ENCODE measurements at places on chromosomes 1 and 21. TPM values are rescaled to one million over a fixed set of nuclear protein-coding genes. Genes with fewer than 3 reads are reported as not detected.

GRCh38 chr1:226637147-226637935, 88.8 kb downstream of the STUM start:
- DNase-seq, result no peak

DNA sequence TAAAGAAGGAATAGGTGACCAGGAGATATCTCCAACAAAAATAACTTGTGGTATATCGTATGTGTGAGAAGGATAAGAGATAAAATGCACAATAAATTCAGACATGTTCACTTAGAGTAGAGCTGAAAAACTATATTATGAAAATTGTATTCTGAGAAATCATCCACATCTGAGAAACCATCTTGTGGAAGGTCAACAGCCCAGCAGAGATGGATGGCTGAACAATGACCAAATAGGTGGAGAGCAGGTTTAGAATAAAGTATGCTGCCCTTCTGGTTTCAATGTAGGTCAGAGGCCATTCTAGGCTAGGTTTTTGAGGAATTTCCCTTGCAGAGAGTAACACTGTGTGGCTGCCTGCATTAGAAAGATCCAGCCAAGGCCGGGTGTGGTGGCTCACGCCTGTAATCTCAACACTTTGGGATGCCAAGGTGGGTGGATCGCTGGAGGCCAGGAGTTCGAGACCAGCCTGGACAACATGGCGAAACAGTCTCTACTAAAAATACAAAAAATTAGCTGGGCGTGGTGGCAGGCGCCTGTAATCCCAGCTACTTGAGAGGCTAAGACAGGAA, 8.8 kb upstream of the UAP1 start:
- no peak for DNase-seq

DNA sequence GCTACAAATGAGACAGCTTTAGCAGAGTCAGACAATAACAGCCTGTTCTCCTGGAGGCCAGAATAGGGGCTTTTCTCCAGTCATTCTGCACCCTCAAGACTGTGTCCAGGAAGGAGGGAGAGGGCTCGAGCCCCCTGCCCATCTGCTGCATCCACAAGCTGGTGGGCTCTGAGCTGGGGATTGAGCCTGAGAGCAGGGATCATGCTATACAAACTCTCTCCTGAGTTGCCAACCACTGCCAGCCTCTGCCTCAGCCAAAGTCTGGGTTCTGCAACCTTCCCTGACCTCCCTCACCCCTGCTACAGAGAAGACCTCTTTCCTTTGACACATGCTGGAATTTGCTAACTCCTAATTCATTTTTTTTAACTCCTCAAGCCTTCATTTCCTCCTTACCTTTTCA, 14.8 kb upstream of the PPM1J start:
- no peak for DNase-seq

- no peak for DNase-seq
Observed at GRCh38 chr1:5617179-5617520, 375.1 kb downstream of the NPHP4 start.

- DNase-seq, result no peak
Observed at GRCh38 chr1:59063501-59063900, 233.4 kb upstream of the FGGY start.

- peak; percentile 88 for DNase-seq
Observed at GRCh38 chr1:234544087-234544579, 65.2 kb upstream of the TARBP1 start.

GRCh38 chr1:170536924-170537551, 5.1 kb downstream of the GORAB start:
- DNase-seq, result no peak

DNA sequence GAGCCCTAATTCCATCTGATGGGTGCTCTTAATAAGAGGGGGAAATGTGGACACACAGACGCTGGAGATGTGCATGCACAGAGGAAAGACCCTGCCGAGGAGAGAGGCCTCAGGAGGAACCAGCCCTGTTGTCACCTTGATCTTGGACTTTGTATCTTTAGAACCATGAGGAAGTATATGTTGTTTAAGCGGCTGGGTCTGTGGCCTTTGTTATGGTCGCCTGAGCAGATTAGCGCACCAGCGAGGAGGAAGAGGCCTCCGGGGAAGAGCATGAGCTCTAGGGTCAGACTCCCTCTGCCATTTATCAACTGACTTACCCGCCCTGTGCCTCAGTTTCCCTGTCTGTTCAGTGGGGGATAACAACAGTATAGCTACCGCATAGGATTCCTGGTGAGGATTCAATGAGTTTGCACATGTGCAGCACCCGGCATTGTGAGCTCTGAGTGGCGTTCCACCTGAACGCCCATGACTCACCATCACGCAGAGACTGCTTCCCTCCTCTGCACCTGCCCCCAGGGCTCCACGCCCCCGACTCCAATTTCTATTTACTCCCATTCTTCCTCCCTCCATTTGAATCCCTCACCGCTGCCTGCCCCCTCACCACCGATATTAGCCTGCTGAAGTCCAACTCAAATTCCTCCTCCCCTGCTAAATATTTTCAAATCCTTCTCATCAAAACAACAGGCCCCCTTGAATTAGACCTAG, 67.2 kb downstream of the ATP5PO start:
- no peak for DNase-seq

- DNase-seq, result no peak
Observed at GRCh38 chr1:94621395-94621794, 79.8 kb upstream of the F3 start.

DNA sequence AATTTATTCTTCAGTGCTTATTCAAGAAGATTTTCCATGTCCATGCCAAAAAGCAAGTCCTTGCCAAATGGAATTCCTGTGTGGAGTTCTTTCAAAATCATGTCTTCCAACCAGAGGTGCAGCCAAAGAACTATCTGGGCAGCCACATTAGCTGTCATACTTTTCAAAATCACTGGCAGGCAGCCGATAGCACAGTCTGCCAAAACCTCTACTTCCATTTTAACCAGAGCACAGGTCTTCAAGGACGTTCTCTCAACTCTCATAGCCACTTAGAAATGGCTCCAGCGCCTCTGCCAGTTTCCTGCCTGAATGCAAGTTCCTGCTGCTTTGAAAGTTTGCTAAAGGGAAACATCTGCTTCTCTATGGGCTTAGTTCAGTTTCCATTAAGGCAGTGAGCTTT, 975.7 kb upstream of the ADGRL4 start:
- DNase-seq, result no peak

GRCh38 chr1:173268786-173269277, 61.7 kb upstream of the TNFSF4 start:
- no peak for DNase-seq

DNA sequence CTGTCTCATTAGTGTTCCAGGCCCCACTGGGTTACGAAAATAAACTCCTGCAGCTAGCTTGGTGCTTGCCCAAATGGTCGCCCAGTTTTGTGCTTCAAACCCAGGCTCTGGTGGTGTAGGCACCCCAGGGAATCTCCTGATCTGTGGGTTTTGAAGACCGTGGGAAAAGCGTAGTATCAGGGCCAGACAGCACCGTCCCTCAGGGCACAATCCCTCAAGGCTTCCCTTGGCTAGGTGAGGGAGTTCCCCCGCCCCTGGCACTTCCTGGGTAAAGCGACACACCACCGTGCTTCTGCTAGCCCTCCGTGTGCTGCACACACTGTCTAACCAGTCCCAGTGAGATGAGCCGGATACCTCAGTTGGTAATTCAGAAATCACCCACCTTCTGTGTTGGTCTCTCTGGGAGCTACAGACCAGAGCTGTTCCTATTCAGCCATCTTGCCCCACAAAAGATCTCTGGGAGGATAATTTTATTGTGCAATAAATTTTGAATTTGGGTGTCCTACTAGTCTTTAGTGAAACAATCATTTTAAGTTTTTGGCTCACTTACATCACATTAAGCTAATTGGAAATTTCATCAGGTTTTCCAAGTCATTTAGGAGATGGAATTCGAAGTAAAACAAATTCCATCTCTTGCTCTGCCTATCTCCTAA, 9.4 kb upstream of the SLC25A24 start:
- no peak for DNase-seq

GRCh38 chr1:16064536-16065268, 8.7 kb downstream of the FAM131C start:
- DNase-seq, result no peak

DNA sequence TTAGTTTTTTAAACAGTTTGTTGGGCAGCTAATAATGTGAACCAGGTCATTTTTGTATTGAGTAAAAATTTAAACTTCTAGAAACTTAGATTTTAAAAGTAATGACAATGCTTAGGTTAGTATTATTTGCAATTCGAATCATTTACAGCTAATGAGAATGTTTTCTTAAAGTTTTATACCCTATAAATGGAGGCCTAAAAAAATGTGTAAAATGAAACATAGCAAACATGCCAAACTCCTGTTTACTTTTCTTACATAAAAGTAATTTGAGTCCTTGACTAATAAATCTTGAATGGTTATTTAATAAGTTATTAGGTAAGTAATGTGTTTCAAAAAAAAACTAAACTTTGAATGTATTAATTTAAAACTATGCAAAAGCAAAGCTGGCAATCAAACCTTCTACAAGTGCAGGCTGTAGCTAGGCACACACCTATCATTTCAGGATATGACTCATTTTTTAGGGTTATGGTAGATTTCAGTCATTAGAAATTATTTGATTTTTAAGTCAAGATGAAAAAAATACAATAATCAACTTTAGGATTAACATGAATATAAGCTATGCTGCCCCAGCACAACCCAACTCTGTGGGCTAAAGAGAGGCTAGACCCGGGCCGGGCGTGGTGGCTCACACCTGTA, 41.5 kb downstream of the CLSTN1 start:
- no peak for DNase-seq

GRCh38 chr1:31901838-31902509, 36.2 kb downstream of the PTP4A2 start:
- no peak for DNase-seq

DNA sequence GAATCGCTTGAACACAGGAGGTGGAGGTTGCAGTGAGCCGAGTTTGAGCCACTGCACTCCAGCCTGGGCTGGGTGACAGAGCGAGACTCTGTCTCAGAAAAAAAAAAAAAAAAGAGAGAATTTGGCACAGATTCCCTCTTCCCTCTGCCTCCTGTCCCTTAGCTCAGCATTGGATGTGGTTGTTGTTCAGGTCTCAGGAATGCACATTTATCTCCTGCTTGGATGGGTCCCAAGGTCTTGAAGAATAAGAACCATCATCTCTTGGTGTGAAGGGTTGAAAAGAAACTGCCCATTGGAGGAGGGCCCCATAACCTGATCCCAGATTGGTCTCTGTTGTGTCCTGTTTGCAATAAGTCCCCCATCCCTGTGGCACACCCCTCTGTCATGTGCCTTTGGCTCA, 34.9 kb downstream of the UBIAD1 start:
- no peak for DNase-seq

CLCA1 gene
- not detected for polyA plus RNA-seq

UCHL5 gene
- polyA plus RNA-seq, result 50.3 TPM

TMEM82 gene
- polyA plus RNA-seq, result 3.5 TPM

S100A7 gene
- 0.96 TPM for polyA plus RNA-seq

SEMA4A gene
- 18.2 TPM for polyA plus RNA-seq
